Mesangial cell (primary cell): ENCODE measurements at places on chromosomes 3 and 15. TPM values are rescaled to one million over a fixed set of nuclear protein-coding genes. Genes with fewer than 3 reads are reported as not detected.

LRRC2 gene
- under 0.01 and 0.16 TPM in 2 replicates for total RNA-seq

FMN1 gene
- 0.33 and 5.8 TPM in 2 replicates for total RNA-seq

SLC38A3 gene
- total RNA-seq = 0.51 TPM in 1 of 2 replicates, not detected in the other

OSTN gene
- not detected in 2 replicates for total RNA-seq

PLSCR2 gene
- not detected in 2 replicates for total RNA-seq

AMIGO3 gene
- total RNA-seq = 0.16 and 1.4 TPM in 2 replicates

TMC3 gene
- not detected in 2 replicates for total RNA-seq

COL6A5 gene
- total RNA-seq = under 0.01 and 0.89 TPM in 2 replicates
